ENCODE measurements at places on chromosomes 12 and 14.
A peak's percentile ranks its signal among the peaks of the same experiment; 100 is the strongest.

- no peak for DNase-seq
These were observed 68.2 kb downstream of the TMTC2 start for GRCh38 chr12:82754856-82755255.

DNA sequence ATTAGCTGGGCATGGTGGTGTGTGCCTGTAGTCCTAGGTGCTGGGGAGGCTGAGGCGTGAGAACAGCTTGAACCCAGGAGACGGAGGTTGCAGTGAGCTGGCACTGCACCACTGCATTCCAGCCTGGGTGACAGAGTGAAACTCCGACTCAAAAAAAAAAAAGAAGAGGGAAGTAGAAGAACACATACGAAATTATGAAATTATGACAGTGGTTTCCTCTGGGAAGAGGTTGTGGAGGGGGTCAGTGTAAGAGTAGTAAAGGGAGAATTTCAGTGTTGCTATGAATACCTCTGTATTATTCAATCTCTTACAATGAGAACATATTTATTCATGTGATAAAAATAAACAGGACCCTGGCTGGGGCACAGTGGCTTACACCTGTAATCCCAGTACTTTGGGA lies 24.7 kb upstream of the CSRNP2 start:
- DNase-seq: no peak

- DNase-seq: no peak
These were observed 412.5 kb downstream of the ZFP36L1 start for GRCh38 chr14:68380329-68380741.

- peak; percentile 76 for DNase-seq
These were observed at the start of gene CHGA for GRCh38 chr14:92922883-92923743. TSS of gene CHGA (plus strand) at chr14:92923150. CDS start at chr14:92923360, 210 bp downstream.

DNA sequence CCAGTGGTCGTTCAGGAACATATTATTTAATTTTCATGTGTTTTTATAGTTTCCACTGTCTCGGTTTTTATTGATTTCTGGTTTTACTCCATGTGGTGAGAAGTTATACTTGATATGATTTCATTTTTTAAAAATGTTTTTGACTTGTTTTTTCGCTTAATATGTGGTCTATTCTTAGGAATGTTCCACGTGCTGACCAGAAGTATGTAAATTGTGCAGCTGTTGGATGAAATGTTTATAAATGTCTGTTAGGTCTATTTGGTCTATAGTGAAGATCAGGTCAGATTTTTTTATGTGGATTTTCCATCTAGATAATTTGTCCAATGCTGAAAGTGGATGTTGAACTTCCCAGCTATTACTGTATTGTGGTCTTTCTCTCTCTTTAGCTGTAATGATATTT lies 433.8 kb upstream of the MIS18BP1 start:
- DNase-seq: no peak

GRCh38 chr12:27610374-27610773 lies 85.9 kb upstream of the REP15 start:
- DNase-seq: no peak

Data from renal pelvis (tissue), 12 donors.